CD4-positive, alpha-beta T cell treated with Interferon alpha-2 for 1 hour (primary cell): ENCODE measurements at places on chromosomes 4 and X.

- DNase-seq, result peak; percentile 15
These were observed 1.6 kb downstream of the PRICKLE3 start for GRCh38 chrX:49184294-49185281.

- DNase-seq, result no peak
These were observed 59.9 kb downstream of the ZNF827 start for GRCh38 chr4:145878501-145879435.

- DNase-seq, result no peak
These were observed 28.1 kb upstream of the ANOS1 start for GRCh38 chrX:8760021-8760420.

- no peak for DNase-seq
These were observed 276.0 kb upstream of the FAT1 start for GRCh38 chr4:186999686-187000085.

GRCh38 chrX:828411-828959 is 197.9 kb downstream of the SHOX start:
- no peak for DNase-seq

GRCh38 chrX:131987252-131987651 is 35.9 kb upstream of the STK26 start:
- DNase-seq, result peak; percentile 68

- no peak for DNase-seq
These were observed 99.5 kb upstream of the NKX1-1 start for GRCh38 chr4:1505511-1506460.

DNA sequence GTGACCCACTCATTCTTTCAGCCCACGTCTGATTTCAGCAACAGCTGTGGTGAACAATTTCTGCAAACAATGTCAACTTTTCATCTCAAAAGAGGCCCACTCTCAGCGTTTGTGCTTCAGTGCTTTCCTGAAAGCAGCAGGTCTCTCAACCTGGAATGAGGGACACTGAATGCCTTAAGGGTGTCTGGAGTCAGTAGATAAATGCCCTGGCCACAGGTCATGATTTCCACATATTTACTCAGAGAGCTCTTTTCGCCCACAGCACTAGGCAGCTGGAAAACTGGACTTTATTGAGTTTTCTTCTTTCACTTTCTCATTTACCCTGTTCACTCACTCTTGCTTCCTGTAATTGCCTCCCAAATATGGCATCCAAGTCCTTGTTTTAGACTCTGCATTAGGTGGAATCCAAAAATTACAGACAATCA is 52.8 kb downstream of the NPFFR2 start:
- DNase-seq, result no peak

DNA sequence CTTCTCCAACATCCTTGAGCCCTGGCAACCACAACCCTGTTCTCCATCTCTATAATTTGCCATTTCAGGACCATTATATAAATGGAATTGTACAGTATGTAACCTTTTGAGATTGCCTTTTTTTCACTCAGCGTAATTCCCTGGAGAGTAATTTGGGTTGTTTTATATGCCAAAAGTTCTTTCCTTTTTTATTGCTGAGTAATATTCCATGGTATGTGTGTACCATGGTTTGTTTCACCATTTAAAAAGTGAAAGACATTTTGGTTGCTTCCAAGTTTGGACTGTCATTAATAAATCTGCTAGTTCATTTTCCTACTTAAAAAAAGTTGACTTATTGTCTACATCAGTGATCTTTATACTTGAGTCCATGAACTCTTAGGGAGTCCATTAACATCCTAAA is 33.0 kb upstream of the SMIM10 start:
- DNase-seq, result no peak

GRCh38 chrX:1475481-1475880 is 22.8 kb upstream of the ASMTL start:
- DNase-seq, result no peak
